IMR-90 (cell line): ENCODE measurements at places on chromosomes 5 and 9. TPM values are rescaled to one million over a fixed set of nuclear protein-coding genes. Genes with fewer than 3 reads are reported as not detected.
A peak's percentile ranks its signal among the peaks of the same experiment; 100 is the strongest.

The PDE8B gene
- total RNA-seq = under 0.01 TPM in 2 replicates

The EIF4E1B gene
- not detected in 2 replicates for total RNA-seq

The SLC1A3 gene
- 0.56 and 1.3 TPM in 2 replicates for total RNA-seq

The HDAC3 gene
- 71.7 and 84.2 TPM in 2 replicates for total RNA-seq

The MAP1B gene
- total RNA-seq = 183 and 212 TPM in 2 replicates

The SH3PXD2B gene
- 7.8 and 8.2 TPM in 2 replicates for total RNA-seq

The IFNB1 gene
- total RNA-seq = not detected in 2 replicates

The PTGES gene
- total RNA-seq = 2.8 and 3.2 TPM in 2 replicates

The CDO1 gene
- 3.3 and 8.6 TPM in 2 replicates for total RNA-seq

The STK32A gene
- under 0.01 and 0.18 TPM in 2 replicates for total RNA-seq

- DNase-seq = no peak
Measured at GRCh38 chr9:13970426-13970825, 343.5 kb downstream of the NFIB start.

DNA sequence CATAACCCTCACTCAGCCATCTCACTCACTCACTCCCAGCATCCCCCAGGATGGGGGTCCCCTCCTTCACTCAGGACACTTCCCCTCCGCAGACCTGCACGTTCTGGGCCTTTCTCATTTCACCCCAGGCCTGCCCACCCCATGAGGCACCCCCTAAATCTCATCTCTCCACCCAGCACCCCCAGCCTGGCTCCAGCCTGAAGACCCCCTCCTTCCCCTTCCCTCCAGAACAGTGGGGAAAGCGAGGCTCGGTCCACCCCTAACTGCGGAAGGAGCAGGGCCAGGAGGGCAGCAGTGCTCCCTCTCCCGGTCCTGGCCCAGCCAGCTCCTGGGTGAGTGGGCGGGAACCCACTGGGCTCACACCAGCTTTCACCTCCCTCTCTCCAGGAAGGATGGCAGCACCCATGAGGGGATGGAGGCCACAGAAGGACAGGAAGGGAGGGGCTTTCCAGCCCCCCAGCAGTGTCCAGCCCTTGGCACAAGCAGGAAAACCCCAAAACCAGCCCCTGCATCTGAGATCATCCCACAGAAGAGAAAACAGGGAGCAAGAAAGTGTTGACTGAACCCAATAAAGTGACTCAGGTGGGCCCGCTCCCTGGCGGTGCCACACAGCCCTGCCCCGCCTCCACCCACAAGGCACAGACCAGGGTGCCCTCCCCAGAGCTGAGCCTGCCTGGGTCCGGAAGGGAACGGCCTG lies 55.0 kb downstream of the LRSAM1 start:
- DNase-seq = no peak

GRCh38 chr9:120478208-120478607 lies 101.8 kb downstream of the CDK5RAP2 start:
- peak; percentile 32 for DNase-seq

DNA sequence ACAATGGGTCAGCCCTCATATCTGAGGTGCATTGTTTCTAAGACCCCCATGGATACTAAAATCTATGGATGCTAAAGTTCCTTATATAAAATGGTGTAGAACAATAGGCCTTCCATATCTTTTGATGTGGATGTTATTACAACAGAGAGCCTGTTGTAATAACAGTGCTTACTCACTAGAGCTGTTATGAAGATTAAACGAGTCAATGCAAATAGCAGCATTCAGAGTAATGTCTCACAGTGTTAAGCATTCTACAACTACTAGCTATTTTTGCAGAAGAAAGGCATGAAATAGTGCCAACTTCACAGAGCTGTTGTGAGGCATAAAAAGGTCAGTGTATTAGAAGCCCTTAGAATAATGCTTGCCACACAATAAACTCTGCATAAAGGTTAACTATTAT lies 13.0 kb downstream of the CHSY3 start:
- DNase-seq = no peak

- no peak for DNase-seq
Measured at GRCh38 chr5:53084546-53085255, 24.9 kb downstream of the MOCS2 start.

- no peak for DNase-seq
Measured at GRCh38 chr5:10579536-10580521, 16.0 kb downstream of the ANKRD33B start.

- no peak for DNase-seq
Measured at GRCh38 chr9:75333624-75334023, 245.3 kb downstream of the OSTF1 start.

- no peak for DNase-seq
Measured at GRCh38 chr9:224026-224425, 9.4 kb downstream of the DOCK8 start.

DNA sequence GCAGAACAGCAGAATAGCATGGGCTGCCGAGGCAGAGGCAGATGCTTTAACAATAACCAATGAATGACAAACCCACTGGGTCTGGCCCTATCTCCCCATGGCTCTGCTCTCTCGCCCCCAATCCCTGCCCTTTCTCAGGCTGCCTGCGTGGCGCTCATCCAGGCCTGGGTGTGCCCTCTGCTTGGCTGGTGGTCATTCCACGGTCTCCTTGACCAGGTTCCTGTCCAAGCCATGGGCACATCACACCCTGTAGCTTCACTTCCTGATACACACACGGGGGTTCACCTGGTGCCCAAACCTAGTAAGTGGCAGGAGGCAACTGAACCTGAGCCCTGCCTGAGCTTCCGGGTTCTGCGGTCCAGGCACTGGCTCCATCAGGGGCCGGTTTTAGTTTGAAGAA lies 87.6 kb downstream of the DAP start:
- DNase-seq = no peak

DNA sequence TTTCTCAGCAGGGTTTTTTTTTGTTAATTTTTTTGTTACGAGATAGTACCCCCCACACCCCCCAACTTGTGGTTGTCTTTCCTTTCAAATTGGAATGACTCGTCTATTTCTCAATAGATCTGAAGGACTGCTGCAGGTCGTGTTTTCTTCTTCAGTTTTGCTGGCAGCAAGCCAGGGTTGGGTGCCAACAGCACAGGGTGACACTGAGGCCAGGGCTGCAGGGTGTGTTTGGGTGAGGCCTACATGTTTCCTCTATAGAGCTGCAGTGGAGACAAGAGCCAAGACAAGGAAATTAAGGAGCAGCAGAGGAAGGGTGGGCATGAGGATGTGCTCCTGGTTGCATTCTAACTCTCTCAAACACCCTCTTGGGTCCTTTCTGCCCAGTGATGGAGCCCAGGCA lies 52.2 kb downstream of the NXNL2 start:
- no peak for DNase-seq

- peak; percentile 88 for DNase-seq
Measured at GRCh38 chr9:107784235-107784958, 294.8 kb upstream of the KLF4 start.

- DNase-seq = no peak
Measured at GRCh38 chr5:151227918-151228447, 4.1 kb upstream of the CCDC69 start.

DNA sequence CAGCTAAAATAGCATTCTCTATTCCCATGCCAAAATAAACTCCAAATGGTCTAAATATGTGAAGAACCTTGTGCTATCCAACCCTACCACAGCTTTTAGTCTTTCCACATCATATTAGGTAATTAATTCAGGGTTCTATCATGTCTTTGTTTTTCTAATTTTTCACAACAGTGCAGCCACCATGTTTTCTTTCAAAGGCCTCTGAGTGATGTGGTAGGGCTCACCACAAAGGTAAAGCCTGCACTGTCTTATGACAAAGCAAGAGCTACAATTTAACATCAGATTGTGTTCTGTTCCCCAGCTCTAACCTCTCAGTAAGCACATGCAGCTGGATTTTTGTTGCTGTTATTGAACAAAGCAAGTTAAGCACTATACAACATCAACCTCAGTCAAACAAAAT lies 52.4 kb downstream of the MEF2C start:
- DNase-seq = no peak

DNA sequence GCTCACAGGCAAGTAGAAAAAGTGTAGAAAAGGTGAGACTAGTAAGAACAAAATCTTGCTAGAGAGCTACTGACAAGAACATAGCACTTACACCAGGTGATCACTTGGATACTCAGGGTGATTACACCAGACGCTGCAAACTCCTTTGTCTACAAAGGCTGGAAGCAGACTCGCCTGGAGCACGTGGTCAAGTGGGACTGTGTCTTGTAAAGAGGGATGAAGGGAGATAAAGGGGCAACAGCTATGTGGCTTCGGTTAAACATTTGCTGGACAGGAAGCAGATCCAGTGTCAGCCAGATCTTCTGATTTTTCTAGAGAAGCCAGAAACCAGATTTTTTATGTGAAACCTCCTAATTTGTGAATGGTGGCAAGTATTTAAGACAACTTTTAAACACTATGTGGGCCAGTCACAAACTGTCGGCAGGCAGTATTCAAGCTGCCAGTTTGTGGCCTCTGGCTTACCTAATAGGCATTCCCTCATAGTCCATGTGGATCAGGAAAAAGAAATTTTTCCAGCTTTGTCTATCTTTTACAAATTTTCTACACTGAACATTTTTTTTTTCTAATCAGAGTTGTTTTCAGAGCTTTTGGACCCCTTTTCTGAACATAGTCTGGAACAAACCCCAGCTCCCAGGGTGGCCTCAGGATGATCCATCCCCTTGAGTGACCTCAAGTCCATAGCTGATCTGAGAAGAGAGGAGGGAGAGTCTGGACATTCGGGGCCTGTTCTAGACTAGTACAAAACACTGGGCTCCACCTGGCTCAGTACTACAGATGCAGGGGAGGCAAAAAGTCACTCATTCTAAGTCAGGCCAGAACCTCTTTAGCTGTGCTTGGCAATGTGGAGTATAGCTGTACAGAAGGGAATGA lies 262.9 kb downstream of the ARRDC3 start:
- no peak for DNase-seq

DNA sequence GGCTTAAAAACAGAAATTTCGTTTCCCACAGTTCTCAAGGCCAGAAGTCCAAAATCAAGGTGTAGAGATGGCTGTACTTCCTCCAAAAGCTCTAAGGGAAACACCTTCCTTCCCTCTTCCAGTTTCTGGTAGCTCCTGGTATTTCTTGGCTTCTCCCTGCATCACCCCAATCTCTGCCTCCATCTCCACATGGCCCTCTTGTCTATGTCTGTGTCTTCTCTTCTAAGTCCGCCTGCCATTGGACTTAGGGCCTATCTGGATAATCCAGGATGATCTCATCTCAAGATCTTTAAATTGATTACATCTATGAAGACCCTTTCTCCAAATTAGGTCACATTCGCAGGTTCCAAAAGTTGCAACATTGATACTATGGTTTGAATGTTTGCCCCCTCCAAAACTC lies 105.6 kb downstream of the ATPSCKMT start:
- no peak for DNase-seq

- no peak for DNase-seq
Measured at GRCh38 chr5:134565791-134566740, 40.6 kb downstream of the JADE2 start.

GRCh38 chr5:155085282-155085989 lies 71.9 kb downstream of the KIF4B start:
- DNase-seq = no peak

DNA sequence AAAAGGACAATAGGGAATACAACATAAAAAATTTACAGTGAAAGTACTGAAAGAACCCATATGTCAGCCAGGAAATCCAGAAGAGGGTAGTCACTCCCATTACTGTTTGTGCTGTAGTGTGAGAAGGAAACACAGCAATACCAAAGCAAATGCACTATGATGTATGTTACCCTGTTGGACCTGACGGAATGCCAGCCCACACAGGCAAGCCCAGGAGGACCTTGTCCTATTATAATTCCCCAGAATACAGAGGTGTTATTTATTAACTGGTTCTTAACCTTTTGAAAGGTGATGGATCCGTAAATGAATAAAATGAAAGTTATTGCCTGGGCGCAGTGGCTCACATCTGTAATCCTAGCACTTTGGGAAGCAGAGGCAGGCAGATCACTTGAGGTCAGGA lies 79.0 kb downstream of the GDA start:
- DNase-seq = no peak

DNA sequence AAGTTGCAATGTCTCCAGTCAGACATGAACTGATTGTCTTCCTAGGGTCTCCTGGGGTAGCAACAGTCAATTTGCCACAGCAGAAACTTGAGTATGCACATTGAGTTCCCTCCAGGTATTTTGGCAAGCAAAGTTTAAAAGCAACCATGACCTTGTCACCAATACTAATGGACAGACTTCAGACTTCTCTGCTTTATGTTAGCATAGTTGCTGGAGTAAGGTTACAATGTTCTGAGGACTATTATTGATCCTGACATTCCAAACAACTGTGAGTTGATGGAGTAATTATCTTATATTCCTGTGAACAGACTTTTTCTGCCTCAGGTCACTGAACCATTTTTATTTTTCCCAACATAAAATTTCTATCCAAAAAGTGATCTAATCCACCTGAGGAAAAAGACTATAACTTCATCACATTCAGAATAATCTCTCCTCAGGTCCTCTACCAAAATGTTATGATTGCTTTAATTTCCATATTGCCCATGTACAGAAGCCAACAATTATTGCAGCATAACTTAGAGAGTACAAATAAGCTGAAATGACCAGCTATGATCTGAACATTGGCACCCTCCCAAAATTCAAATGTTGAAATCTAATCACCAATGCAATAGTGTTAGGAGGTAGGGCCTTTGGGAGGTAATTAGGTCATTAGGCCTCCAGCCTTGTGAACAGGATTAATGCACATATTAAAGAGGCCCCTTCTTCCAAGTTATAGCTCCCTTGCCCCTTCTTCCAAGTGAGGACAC lies 228.3 kb downstream of the PDE4D start:
- no peak for DNase-seq

DNA sequence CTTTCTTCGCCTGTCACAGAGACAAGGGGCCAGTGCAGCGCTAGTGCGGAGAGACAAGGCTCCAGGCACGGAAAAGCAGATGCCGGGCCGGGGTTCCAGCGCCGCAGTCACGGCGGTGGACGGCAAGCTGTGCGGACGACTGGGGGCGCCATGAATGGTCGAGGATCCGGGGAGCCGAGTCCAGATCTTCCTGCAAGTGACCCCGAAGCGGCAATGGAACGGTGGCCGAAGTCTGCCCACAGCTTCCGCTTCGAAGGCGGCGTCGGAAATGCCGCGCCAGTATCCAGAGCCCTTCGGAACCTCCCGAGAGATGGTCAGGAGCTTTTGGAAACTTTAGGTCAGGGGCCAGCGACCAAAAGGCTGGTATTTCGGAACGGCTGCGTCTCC lies 601 bp upstream of the FAF2 start:
- DNase-seq = no peak

- DNase-seq = no peak
Measured at GRCh38 chr5:74252044-74252443, 388.5 kb downstream of the ENC1 start.

DNA sequence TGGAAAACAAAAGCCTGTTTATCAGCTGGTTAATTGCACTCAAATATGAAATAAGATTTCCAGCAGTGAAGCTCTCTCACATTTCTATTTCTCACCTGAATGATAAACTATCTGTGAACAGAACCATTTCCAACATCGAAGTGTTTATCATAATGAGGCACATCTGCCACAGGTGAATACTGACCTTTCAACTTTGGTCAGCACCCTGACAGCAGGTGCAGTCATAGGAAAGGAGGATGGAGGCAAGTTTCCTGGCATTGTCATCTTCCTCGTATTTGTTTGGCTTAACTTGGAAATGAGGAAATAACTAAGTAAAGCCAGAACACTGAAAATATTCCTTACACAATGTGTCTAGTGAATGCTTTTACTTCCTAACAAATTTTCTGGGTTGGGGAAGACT lies 716.4 kb downstream of the NR2F1-AS1 start:
- no peak for DNase-seq

- DNase-seq = peak; percentile 83
Measured at GRCh38 chr5:107388141-107388861, 282.4 kb downstream of the EFNA5 start.
